Peyer's patch (tissue), 4 donors: ENCODE measurements at places on chromosomes 5 and 9. TPM values are rescaled to one million over a fixed set of nuclear protein-coding genes. Genes with fewer than 3 reads are reported as not detected.

GRCh38 chr5:118435131-118435530 lies 553.2 kb downstream of the DTWD2 start:
- no peak overlapping the region for H3K27ac ChIP-seq
- no peaks in the 10 kb centered on the region for H3K27me3 ChIP-seq
- no peak for DNase-seq
- no peak overlapping the region for H3K4me3 ChIP-seq
- no peaks in the 10 kb centered on the region for H3K4me1 ChIP-seq
- H3K36me3 ChIP-seq, result no peaks in the 10 kb centered on the region

DNA sequence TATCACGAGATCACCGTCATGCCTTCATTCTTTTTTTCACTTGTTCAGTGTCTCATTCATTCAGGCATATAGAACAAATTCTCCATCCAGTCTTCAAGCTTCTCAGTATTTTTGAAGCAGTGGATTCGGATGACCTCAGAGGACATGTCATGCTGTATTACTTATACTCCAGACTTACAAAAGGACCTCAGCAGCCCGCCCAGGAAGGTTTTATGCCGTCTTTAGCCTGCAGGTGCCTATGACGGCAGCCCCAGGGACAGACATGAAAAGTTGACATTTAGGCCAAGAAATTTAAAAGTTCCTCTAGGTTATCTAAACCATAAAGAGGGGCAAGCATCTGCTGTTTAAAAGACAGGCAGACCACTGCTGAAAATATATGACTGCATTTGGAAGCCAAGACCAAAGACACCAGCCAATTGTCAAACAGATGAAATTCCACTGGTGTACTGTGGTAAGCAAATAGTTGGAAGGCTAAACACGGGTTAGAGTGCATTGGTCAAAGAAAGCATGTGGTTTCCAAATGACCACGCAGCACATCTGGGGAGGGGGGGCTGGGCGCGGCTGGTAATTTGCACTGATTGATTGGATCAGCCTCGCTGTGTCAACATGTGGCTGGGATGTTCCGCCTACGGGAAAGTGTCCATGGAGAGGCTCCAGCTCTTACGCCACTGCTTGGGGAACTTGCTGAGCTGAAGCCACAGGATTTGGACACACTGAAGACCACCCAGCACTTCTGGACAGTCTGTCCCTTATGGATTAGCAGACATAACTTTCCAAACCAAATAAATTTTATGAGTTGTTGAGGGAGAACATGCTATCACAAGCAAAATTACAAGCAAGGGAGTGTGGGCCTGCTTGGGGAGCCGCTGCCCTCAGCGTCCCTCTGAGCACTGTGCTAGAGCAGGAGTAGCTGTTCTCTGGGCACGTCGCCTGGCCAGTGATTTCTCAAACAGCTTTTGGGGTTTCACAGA lies 173.6 kb downstream of the FANCC start:
- no peaks in the 10 kb centered on the region for H3K36me3 ChIP-seq
- H3K4me3 ChIP-seq, result no peak overlapping the region
- peak; percentile 31 for DNase-seq
- peak overlapping the region; percentile 45 for H3K27ac ChIP-seq

- no peaks in the 10 kb centered on the region for H3K4me1 ChIP-seq
- H3K4me3 ChIP-seq, result no peak overlapping the region
- H3K27ac ChIP-seq, result no peak overlapping the region
Observed at GRCh38 chr5:79552984-79553383, 39.0 kb upstream of the HOMER1 start.

DNA sequence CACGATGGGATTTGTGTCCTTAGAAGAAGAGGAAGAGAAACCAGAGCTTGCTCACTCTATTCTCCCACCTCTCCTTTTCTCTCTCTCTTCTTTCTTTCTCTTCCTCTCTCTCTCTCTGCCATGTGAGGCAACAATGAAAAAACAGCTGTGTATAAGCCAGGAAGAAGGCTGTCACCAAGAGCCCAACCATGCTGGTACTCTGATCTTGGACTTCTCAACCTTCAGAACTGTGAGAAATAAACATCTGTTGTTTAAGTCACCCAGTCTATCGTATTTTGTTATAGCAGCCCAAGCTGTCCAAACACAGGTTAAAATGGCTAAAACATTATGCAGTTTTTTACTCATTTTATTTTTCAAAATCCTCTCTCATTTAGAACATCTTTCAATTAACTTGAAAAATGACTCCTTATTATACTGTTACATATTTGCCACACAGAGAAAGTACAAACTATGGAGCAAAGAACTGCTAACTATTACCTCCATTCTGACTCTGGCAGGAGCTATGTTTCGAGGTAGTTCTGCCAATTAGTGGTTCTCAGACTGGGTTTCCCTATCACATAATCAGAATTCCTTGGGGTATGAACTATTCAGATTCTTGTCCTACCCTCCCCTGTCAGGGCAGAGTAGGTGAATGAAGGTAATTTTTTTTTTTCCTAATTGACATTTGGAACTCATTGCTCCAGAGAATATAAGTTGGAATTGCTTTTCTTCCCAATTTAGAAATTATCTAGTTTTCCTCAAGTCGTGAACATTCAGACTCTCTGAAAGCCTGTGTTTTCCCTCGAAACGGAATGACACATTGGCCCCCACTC lies 434.6 kb downstream of the ENC1 start:
- no peaks in the 10 kb centered on the region for H3K36me3 ChIP-seq
- no peaks in the 10 kb centered on the region for H3K27me3 ChIP-seq
- no peaks in the 10 kb centered on the region for H3K4me1 ChIP-seq
- no peak overlapping the region for H3K27ac ChIP-seq
- no peak for DNase-seq

DNA sequence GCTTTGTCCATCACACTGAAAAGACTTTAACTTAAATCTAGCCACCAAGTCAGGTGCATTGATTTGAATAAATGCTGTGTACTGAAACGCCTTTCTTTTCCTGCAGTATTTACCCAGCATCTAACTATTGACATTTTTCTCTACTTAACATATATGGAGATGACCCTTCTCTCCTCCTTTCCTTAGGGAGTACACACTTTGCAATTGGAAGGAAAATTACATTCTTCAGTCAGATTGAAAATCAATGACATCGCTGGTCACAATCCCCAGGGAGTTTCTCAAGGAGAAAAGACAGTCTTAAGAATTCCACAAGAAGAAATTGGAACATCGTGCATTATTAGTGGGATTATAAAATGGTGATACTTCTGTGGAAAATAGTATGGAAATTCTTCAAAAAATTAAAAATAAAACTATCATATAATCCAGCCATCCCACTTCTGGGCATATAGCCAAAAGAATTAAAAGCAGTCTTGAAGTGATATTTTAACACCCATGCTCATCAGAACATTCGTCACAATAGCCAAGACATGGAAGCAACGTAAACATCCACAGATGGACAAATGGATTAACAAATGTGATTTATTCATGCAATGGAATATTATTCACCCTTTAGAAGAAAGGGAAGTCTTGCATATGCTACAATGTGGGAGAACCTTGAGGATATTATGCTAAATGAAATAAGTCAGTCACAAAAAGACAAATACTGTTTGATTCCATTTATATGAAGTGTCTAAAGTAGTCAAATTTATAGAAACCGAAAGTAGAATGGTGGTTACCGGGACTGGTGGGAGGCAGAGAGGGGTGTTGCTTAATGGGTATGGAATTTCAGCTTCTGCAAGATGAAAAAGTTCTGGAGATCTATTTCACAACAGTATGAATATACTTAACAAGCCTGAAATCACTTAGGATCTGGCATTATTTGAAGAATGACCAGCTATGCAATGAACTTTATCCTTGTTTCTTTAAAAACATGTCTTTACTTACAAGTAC lies 14.3 kb upstream of the FREM1 start:
- H3K36me3 ChIP-seq, result no peaks in the 10 kb centered on the region
- H3K4me3 ChIP-seq, result no peak overlapping the region

DNA sequence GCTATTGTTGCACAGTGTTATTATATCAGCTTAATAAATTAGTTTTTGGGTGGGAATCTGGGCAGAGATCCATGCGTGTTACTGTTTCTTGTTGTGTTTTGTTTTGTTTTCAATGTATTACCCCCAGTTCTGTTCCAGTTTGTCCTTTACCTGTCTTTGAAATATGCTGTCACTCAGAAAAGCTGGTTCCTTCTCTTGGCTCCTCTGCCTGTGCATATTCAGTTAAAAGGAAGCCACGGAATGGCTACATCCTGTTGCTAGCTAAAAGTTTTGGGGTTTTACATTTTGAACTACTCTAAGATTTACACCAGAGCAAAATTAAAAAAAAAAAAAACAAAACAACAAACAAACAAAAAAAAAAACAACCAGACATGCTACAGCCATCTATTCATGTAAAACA lies 374.9 kb upstream of the RORB start:
- no peaks in the 10 kb centered on the region for H3K4me1 ChIP-seq
- no peak overlapping the region for H3K4me3 ChIP-seq
- H3K27me3 ChIP-seq, result no peaks in the 10 kb centered on the region
- H3K36me3 ChIP-seq, result no peaks in the 10 kb centered on the region

DNA sequence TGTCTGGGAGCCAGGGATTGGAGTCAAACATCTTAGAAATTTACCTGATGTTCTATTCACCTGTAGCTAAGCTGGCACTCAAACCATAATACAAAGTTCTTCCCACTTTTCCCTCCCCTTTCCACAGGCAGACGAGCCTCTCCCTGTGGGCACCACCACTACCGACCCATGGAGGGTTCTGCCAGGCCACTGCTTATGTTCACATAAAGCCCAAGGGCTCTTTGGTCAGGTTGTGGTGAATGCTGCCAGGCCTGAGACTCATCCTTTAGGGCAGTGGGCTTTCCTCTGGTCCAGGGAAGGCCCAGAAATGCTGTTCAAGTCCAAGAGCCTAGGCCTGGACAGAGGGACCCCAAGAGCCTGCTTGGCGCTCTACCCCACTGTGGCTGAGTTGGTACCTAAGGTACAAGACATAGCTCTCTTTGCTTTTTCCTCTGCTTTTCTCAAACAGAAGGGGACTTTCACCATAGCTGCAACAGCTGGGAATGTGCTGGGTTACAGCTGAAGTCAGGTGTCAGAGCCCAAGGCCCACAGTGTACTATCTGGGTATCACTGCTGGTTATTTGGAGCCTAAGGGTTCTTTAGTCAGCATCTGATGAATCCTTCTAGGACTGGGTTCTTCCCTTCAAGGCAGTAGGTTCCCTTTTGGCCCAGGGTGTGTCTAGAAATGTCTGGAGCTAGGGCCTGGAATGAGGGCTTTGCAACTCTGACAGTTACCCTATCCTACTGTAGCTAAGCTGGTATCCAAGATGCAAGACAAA lies 620.1 kb downstream of the TLE1 start:
- DNase-seq, result no peak
- H3K27ac ChIP-seq, result no peak overlapping the region
- no peaks in the 10 kb centered on the region for H3K27me3 ChIP-seq

DNA sequence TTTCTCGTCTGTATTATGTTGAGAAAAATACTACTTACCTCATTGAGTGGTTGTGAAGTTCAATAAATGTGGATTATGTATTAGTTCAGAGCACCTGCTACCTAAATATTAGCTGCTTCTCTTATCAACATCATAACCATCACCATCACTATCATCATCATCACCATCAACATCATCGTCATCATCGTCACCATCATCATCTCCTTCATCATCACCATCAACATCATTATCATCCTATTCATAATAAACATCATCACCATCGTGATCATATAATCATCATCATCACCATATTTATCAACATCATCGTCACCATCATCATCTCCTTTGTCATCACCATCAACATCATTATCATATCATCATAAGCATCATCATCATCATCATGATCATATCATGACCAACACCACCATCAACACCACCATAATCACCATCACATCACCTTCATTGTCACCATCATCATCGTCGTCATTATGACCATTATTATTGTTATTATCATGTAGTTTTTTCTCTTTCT lies 181.0 kb upstream of the ADCY2 start:
- no peak overlapping the region for H3K4me3 ChIP-seq
- no peak overlapping the region for H3K27ac ChIP-seq
- no peaks in the 10 kb centered on the region for H3K27me3 ChIP-seq
- H3K36me3 ChIP-seq, result no peaks in the 10 kb centered on the region
- DNase-seq, result no peak
- no peaks in the 10 kb centered on the region for H3K4me1 ChIP-seq

DNA sequence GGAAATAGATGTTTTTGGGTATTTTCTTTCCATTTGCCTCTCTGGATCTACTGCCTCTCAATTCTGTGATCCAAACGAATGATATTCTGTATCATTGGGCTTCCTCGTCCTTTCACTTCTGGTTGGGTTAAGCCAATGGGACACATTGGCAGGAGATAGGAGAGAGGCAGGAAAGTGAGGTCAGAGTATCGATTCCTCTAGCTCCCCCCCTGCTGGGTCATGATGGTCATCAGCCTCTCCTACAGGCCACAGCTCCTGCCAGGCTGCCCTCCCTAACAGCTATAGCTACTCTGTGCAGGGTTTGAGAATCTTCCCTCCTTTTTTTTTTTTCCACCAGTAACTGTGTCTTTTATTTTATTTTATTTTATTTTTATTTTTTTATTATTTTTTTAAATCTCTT lies 39.4 kb downstream of the APBA1 start:
- H3K4me1 ChIP-seq, result no peaks in the 10 kb centered on the region
- H3K27me3 ChIP-seq, result no peaks in the 10 kb centered on the region
- DNase-seq, result no peak
- H3K36me3 ChIP-seq, result no peaks in the 10 kb centered on the region
- H3K27ac ChIP-seq, result no peak overlapping the region

DNA sequence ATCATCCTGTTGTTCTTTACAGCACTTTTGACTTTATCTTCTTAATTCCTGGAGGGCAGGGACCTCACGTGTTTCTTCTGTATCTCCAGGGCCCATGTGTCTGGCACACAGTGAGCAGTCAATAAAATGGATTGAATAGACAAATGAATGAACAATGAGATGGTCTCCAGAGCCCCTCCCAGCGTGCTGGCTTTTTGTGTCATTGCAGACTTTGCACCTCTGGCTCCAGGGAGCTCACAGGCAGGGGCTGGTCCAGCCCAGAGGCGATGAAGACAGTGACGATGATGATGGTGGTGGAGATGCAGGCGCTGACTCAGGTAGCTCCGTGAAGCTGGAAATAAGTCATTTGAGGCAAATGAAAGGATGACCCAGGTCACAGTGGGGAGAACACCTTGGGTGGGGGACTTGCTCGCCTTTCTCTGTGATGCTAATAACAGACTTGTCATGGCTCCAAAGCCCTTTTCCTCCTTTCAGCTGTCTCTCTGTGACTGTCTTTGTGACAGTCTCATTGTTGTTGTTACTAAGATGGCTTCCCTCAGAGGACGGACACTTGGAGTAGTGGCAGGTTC lies 30.4 kb upstream of the FABP6 start:
- no peak for DNase-seq
- peaks cover 4% of the 10 kb centered on the region for H3K4me1 ChIP-seq
- no peaks in the 10 kb centered on the region for H3K27me3 ChIP-seq
- no peaks in the 10 kb centered on the region for H3K36me3 ChIP-seq
- no peak overlapping the region for H3K27ac ChIP-seq
- H3K4me3 ChIP-seq, result peak overlapping the region; percentile 50

DNA sequence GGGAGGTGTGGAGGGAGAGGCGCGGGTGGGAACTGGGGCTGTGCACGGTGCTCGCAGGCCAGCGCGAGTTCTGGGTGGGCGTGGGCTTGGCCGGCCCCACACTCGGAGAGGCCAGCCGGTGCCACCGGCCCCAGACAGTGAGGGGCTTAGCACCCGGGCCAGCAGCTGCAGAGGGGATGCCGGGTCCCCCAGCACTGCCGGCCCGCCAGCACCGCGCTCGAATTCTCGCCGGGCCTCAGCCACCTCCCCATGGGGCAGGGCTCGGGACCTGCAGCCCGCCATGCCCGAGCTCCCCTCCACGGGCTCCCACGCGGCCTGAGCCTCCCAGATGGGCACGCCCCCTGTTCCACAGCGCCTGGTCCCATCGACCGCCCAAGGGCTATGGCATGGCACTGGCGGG lies 104.6 kb downstream of the GLIS3 start:
- H3K4me1 ChIP-seq, result no peaks in the 10 kb centered on the region
- no peak overlapping the region for H3K4me3 ChIP-seq
- no peak for DNase-seq
- no peaks in the 10 kb centered on the region for H3K27me3 ChIP-seq

- no peak for DNase-seq
- H3K36me3 ChIP-seq, result no peaks in the 10 kb centered on the region
Observed at GRCh38 chr5:60519372-60519771, 180.6 kb downstream of the DEPDC1B start.

Gene MEGF10
- total RNA-seq, result 0.13 TPM
